ENCODE measurements at places on chromosomes 13 and 19. TPM values are rescaled to one million over a fixed set of nuclear protein-coding genes. Genes with fewer than 3 reads are reported as not detected.

TEKTIP1 gene
- not detected for polyA plus RNA-seq

CD79A gene
- polyA plus RNA-seq, result 0.37 TPM

GIPR gene
- polyA plus RNA-seq, result 1.1 TPM

MYO1F gene
- 0.33 TPM for polyA plus RNA-seq

SPINT2 gene
- 45.5 TPM for polyA plus RNA-seq

RCBTB1 gene
- 8.0 TPM for polyA plus RNA-seq

ZNF45 gene
- 11.3 TPM for polyA plus RNA-seq

CFAP97D2 gene
- not detected for polyA plus RNA-seq

KLF1 gene
- polyA plus RNA-seq, result not detected

WDR87 gene
- not detected for polyA plus RNA-seq

NOVA2 gene
- 0.01 TPM for polyA plus RNA-seq

CXCL17 gene
- polyA plus RNA-seq, result not detected

LILRB4 gene
- polyA plus RNA-seq, result not detected
